ENCODE measurements at places on chromosomes 12 and 14.

- no peak for DNase-seq
Observed at GRCh38 chr12:132353811-132354210, 24.4 kb upstream of the GALNT9 start.

DNA sequence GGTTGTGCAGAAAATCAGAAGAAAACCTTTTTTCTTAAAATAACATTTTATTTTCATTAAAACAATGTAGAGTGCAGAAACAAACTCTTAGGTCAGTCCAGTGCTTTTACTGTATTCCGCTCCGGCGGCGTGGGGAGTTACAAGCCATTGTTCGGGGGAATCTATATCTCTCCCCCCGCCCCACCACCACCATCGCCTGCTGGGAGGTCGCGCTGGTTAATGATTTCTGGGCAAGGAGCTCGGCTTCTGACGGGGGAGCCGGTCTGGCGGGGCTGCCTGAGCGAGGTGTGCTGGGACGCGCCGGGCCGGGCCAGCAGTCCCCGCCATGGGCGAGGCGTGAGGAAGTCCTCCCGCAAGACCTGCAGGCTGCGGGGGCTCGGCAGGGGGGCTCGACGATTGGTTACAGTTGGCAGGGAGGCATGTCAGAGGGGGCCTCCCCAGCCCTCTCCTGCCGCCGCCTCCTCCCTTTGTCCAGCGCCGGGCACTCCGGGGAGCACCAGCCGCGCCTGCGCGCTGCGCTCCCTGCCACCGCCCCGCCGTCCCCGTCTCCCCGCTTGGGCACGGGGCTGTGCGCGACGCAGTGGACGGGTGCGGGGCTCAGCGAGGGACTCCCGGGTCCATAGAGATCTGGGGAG is 1.0 kb upstream of the DUSP6 start:
- peak; percentile 63 for DNase-seq

DNA sequence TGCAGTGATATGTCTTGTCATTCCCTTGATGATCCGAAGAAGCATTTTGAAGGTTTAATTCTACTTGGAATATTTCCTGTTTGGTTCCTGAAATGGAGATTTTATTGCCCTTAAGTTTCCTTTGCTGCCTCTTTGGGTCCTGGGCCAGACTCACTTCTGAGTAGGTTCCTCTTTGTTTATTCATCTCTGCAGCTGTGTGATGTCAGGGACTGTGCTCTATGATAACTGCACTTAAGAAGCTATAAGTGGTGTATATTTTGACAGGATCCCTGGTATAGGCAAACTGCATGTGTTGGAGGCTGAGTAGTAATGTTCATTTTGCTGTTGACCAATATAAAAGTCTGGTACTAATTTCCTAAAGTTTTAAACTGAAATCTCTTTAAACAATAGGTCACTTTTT is at the start of gene KLRC4:
Gene KLRC4 (minus strand): TSS at position 366 of the 400 bp plus-strand sequence. CDS start 182 bp downstream, at position 184.
- DNase-seq, result peak; percentile 69

- DNase-seq, result no peak
Observed at GRCh38 chr14:72925171-72925759, 999 bp upstream of the DCAF4 start.

- peak; percentile 61 for DNase-seq
Observed at GRCh38 chr12:110906083-110906482, 14.3 kb downstream of the MYL2 start.

DNA sequence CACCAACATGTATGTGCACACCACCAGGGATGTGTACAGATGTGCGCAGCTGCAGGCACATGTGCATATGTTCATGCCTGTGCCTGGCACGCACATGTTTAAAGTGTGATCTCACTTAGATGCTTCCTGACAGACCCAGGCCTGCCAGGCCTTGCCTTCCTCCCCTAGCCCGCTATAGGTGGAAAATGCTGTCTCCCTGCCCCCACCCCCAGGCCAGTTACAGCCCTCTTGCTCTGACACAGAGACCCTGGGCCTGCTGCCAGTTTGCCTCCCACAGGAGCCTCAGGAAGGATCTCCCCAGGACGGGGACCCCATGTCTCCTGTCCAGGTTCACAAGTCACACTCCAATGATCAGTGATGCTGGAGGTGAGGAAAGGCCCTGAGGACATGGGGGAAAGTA is 21.6 kb downstream of the FIGNL2 start:
- DNase-seq, result no peak

- peak; percentile 29 for DNase-seq
Observed at GRCh38 chr12:42590330-42590934, 886 bp upstream of the PRICKLE1 start.

DNA sequence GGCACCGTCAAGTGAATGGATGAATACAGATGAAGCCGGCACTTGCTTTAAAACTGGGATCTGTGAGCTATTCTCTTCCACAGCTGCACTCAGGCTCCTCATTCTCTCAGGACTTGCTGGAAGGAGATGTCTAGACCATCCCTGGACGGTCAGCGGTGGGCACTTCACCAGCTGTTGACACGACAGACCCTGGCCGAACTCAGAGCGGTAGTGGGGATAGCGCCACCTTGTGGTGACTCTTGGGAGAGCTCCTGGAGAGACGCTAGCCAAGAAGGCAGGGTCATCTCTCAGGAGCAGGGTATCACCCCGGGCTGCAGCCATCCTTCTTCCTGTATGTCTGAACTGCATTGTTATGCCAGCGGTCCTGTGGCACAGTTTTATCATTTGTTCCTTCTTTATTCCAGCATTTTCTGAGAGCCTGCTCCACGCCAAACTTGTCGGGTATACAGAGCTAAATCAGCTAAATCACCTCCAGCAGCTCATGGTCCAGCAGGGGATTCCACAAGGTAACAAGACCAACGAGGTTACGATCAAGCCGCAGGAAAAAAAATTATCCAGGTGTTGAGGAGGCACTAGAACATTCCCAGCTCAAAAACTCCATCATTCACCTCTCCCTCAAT is 10.0 kb downstream of the WNT1 start:
- peak; percentile 77 for DNase-seq

- DNase-seq, result no peak
Observed at GRCh38 chr14:68703093-68703492, 89.8 kb downstream of the ZFP36L1 start.

GRCh38 chr12:65327207-65328076 is 49.0 kb downstream of the MSRB3 start:
- DNase-seq, result no peak
